Left kidney (tissue), 8 donors: ENCODE measurements at places on chromosomes 7 and 10. TPM values are rescaled to one million over a fixed set of nuclear protein-coding genes. Genes with fewer than 3 reads are reported as not detected.

Gene ZNF467
- polyA plus RNA-seq = 27.8 TPM

Gene RNF32
- polyA plus RNA-seq = 3.9 TPM

Gene LOXL4
- polyA plus RNA-seq = 3.7 TPM

Gene ABCC2
- 15.2 TPM for polyA plus RNA-seq

GRCh38 chr7:21946222-21946709 is 567 bp upstream of the CDCA7L start:
- no peak for DNase-seq

DNA sequence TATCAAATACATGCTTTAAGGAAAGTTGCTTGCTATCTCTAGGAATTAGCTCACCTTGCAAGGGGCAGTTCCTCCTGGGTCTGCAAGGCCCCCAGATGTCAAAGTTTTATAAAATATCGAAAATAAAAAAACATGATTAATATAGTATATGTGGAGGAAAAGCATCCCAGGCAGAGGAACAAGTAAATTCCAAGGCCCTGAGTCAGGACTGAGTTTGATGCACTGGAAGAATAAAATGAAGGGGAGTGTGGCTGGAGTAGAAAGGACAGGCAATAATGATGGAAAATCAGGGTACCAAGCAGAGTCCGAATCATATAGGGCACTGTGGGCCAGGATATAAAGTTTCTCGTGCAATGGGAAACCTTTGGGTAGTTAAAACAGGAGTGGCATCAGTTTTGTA is 112.4 kb upstream of the EEPD1 start:
- no peak for DNase-seq

- DNase-seq = no peak
These were observed 97.0 kb upstream of the DDC start for GRCh38 chr7:50662041-50662694.

GRCh38 chr10:131852176-131852822 is 48.5 kb upstream of the PPP2R2D start:
- DNase-seq = no peak

GRCh38 chr7:130112093-130112492 is 41.8 kb downstream of the KLHDC10 start:
- DNase-seq = no peak

GRCh38 chr10:100642295-100642994 is 102.9 kb upstream of the PAX2 start:
- DNase-seq = no peak

GRCh38 chr7:85883-86515 is 106.4 kb upstream of the FAM20C start:
- no peak for DNase-seq
